ENCODE measurements at places on chromosomes 3 and 15. TPM values are rescaled to one million over a fixed set of nuclear protein-coding genes. Genes with fewer than 3 reads are reported as not detected.

GRCh38 chr3:23966328-23966727 is 21.2 kb downstream of the NR1D2 start:
- H3K4me1 ChIP-seq = no peaks in the 10 kb centered on the region
- peaks cover 2% of the 10 kb centered on the region for H3K36me3 ChIP-seq
- H3K27me3 ChIP-seq = no peaks in the 10 kb centered on the region
- no peak for DNase-seq

IL16 gene
- 284 TPM for total RNA-seq

DNA sequence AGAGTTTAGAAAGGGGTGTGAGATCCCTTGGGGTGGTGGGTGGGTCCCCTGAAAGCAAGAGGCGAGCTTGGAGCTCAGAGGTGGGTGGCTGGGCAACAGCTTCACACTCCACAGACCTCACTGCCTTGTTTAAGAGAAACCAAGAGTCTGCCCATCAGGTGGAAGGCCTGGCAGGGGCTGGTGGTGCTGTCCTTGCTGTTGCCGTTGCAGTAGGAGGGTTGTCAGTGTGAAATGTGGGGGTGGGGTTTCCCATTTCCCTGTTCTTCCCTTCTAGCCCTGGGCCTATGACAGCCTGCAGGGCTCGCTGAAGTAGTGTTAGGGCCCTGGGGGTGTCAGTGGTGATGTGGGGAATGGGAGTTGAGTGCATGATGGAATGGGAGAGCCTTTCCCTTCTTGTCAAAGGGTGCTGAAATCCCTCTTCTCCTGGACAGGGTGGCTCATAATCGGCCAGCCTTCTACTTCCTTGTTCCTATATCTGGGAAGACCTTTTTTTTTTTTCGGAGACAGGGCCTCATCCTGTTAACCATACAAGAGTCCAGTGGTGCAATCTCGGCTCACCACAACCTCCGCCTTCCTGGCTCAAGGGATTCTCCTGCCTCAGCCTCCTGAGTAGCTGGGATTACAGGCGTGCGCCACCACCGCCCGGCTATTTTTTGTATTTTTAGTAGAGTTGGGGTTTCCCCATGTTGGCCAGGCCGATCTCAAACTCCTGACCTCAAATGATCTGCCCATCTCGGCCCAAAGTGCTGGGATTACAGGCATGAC is 4.3 kb downstream of the PLEKHO2 start:
- peaks cover 41% of the 10 kb centered on the region for H3K4me1 ChIP-seq
- H3K36me3 ChIP-seq = peaks cover 19% of the 10 kb centered on the region
- H3K4me3 ChIP-seq = no peak overlapping the region
- H3K27me3 ChIP-seq = no peaks in the 10 kb centered on the region
- no peak for DNase-seq

SPATA12 gene
- not detected for total RNA-seq

- peaks cover 6% of the 10 kb centered on the region for H3K4me1 ChIP-seq
- no peak overlapping the region for H3K27ac ChIP-seq
- H3K4me3 ChIP-seq = no peak overlapping the region
- DNase-seq = no peak
- peaks cover 2% of the 10 kb centered on the region for H3K27me3 ChIP-seq
- H3K36me3 ChIP-seq = no peaks in the 10 kb centered on the region
Observed at GRCh38 chr3:143677430-143677829, 170.8 kb downstream of the SLC9A9 start.

DNA sequence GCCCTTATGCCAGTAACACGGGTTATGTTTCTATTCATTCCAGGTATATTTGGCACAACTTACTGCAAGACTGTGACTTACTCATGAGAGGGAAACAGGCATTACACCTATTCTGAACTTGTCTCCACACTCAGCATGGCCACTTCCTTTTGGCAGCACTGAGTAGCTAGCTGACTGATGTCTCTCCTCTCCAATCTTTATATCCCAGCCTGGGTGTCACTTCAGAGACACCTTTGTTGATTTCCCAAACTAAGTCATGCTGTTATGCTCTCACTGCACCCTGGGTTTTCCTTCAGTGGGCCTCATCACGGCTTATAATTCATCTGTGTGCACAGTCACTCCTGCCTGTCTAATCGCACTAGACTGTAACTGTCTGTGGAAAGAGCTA is 114.8 kb downstream of the MYLK start:
- DNase-seq = no peak
- no peak overlapping the region for H3K4me3 ChIP-seq
- no peak overlapping the region for H3K27ac ChIP-seq
- H3K36me3 ChIP-seq = no peaks in the 10 kb centered on the region
- peaks cover 15% of the 10 kb centered on the region for H3K27me3 ChIP-seq

NRG4 gene
- not detected for total RNA-seq

All from activated naive CD8-positive, alpha-beta T cell treated with anti-CD3 and anti-CD28 coated beads, Interleukin-2, amount 10 ng/mL, durations not matched to agents 7 days and 5 days (primary cell).